ENCODE measurements at places on chromosomes 3 and 15.

DNA sequence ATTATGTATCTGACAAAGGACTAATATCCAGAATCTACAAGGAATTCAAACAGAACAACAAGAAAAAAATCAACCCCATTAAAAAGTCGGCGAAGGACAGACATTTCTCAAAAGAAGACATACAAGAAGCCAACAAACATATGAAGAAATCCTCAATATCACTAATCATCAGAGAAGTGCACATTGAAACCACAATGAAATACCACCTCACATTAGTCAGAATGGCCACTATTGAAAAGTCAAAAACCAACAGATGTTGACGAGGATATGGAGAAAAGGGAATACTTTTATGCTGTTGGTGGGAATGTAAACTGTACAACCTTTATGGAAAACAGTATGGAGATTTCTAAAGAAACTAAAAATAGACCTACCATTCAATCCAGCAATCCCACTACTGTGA, 233.1 kb upstream of the PLSCR5 start:
- DNase-seq, result no peak

- no peak for DNase-seq
These were observed 20.9 kb downstream of the SLC51A start for GRCh38 chr3:196237203-196237602.

DNA sequence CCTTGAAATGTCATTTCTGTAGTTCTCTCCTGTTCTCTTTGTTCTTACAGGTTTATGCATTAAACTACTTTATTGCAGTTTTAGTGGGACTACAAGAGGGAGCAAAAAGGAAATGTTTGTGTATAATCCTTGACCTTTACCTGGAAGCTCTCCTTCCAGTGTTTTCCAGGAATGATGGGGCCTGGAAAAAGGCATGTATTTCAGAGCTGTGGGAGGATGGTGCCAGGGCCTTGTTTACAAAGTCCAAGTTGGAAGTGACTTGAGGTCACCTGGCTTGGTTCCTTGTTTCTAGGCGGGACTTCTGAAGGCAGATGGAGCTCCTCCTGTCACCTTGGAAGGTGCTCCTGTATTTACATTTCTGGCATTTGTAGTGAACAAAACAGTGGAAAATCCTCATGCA, 15.1 kb downstream of the ACVR2B start:
- no peak for DNase-seq

GRCh38 chr3:4517093-4517492, 23.9 kb downstream of the ITPR1 start:
- no peak for DNase-seq

- DNase-seq, result no peak
These were observed 503 bp upstream of the ATRIP start for GRCh38 chr3:48446043-48446424.

GRCh38 chr3:74027121-74027520, 402.4 kb upstream of the PDZRN3 start:
- no peak for DNase-seq

GRCh38 chr3:38235466-38235865, 30.1 kb upstream of the SLC22A13 start:
- no peak for DNase-seq

- DNase-seq, result no peak
These were observed 25.6 kb upstream of the RHO start for GRCh38 chr3:129502641-129503408.

GRCh38 chr3:105356988-105357387, 9.7 kb upstream of the ALCAM start:
- DNase-seq, result no peak

DNA sequence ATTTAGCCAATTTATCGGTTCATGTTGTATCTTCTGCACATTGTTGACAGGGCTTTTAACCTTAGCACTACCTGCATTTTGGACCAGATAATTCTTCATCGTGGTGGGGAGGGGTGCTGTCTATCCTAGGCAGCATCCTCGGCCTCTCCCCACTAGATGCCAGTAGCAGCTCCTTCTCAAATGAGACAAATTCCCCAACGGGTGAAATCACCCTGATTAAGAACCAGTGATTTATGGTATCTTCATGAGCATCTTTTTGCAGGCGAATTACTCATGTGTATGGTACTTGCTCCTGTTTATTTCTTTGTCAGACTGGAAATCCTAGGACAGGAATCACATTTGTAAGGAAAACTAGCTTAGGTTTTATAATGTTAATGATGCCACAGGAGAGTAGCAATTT, 68.0 kb downstream of the C3orf70 start:
- DNase-seq, result no peak

GRCh38 chr15:89972085-89972484, 29.0 kb upstream of the ZNF710 start:
- DNase-seq, result no peak

DNA sequence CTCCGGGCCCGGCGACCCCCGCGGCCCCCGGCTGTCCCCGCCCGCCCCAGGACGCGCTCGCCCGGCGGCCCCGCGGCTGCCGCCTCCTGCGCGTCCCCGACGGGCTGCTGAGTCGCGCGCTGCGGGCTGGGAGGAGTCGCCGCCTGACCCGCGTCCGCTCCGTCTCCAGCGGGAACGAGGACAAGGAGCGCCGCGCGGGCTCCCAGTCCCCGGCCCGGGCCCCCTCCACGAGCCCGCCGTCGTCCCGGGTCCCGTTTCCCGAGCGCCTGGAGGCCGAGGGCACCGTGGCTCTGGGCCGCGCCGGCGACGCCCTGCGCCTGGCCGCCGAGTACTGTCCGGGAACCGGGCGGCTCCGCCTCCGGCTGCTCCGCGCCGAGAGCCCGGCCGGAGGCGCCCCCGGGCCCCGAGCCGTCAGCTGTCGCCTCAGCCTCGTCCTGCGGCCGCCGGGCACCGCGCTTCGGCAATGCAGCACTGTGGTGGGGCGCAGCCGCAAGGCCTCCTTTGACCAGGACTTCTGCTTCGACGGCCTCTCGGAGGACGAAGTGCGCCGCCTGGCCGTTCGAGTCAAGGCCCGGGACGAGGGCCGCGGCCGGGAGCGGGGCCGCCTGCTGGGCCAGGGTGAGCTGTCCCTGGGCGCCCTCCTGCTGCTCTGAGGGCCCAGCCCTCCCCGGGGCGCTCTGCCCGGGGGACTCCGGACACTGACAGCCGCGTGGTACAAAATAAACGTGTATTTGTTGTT, 1.5 kb downstream of the C2CD4A start:
- peak; percentile 28 for DNase-seq

GRCh38 chr15:60223176-60223575, 174.6 kb downstream of the ANXA2 start:
- DNase-seq, result no peak

GRCh38 chr3:27749643-27750042, 27.5 kb upstream of the EOMES start:
- DNase-seq, result no peak

GRCh38 chr3:146557745-146558144, 13.3 kb upstream of the PLSCR1 start:
- no peak for DNase-seq

DNA sequence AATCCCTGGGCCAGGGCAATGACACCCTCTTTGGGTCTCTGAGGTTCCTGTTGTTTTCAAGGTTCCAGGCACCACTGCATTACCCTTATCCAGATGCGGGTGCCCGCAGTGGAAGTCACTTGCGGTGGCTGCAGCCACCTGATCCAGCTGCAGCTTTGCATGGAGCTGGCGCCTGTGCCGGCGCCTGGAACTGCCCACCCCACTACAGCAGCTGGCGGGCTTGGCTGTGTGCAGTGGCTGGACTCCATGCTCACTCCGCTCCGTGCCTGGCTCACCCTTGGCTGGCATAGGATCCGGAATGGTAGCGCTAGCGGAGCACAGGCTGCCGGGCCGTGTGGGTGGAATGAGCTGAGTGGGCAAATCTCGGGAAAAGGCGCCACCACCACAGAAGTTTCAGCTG, 832.6 kb upstream of the CADM2 start:
- no peak for DNase-seq

DNA sequence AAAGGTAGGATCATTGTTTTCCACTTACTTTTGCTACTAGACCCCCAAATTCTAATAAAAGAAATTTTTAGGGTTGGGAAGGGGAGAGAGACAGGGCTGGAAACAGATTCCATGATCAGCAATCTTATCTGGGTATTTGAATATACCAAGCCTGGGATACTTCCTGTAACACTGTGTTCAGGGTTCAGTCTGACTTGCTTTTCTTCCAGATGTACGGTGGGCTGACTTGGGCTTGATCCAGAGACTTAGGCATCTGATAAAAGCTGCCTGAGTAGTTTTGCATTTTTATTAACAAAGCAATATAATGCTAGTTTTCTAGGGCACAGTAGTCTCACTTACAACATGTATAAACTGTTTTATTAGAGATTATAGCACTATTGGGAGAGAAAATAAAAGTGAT, 49.2 kb downstream of the KCNMB2 start:
- DNase-seq, result no peak

Measured in NCI-H1930 (cell line).